ENCODE measurements at places on chromosomes 12 and 14.

DNA sequence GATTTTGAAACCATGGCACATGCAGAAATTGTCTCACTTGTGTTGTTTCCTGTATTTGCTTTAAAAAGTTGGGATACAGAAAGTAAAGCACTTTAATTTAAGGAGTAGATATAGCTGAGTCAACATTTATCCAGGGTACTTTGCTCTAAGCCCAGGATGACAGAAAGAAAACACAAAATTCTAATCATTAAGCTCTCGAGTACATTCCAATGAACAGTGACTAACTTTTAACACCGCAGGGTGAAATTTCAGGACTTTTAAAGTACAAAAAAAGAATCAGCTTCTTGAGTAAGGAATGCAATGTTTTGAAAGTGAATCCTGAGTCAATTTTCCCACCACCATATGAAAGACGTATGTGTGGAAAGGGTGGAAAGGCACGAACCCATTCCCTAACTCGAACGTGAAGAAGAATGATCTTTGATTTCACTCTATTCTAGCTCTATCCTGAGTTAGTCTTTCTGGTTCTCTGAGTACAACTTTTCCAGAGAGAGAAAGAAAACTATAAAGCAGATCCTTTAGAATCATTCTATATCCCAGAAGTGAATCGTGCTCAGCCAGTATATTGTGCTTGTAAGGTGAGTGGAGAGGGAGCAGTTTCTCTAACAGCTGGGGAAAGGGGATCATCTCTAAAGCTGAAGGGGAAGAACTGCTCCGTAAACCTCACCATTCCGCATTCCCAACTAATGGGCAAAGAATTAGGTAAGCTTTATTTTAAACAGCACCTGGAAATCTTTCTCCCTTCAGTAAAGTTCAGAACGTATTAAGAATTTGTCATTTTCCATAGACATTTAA lies 779.0 kb upstream of the FLRT2 start:
- DNase-seq: no peak

DNA sequence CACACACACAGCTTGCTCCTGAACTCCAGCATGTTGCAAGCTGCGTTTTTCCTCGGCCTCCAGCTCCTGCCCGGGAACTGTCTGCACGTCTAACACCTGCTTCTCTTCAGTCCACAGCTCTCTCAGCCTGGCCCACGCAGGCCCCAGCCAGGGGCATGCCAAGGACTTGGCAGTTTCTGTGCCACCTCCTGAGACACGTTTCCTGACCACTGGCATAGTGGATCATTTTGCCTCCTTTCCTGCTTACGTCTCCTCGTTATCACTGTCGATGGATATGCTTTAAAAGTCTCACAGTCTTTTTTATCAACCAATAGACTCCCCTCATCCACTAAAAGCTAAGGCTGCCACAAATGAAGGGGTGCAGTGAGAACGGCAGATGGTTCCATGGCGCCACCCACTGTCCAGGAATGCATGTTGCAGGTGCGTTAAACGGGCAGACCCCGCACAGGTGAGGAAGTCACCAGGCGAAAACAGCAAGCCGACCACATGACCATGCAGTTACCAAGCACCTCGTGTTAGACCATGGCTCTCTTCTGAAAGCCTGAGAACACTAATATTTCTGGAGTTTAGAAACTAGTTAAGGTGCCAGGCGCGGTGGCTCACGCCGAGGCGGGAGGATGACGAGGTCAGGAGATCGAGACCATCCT lies 14.7 kb upstream of the TEAD4 start:
- peak; percentile 16 for DNase-seq

DNA sequence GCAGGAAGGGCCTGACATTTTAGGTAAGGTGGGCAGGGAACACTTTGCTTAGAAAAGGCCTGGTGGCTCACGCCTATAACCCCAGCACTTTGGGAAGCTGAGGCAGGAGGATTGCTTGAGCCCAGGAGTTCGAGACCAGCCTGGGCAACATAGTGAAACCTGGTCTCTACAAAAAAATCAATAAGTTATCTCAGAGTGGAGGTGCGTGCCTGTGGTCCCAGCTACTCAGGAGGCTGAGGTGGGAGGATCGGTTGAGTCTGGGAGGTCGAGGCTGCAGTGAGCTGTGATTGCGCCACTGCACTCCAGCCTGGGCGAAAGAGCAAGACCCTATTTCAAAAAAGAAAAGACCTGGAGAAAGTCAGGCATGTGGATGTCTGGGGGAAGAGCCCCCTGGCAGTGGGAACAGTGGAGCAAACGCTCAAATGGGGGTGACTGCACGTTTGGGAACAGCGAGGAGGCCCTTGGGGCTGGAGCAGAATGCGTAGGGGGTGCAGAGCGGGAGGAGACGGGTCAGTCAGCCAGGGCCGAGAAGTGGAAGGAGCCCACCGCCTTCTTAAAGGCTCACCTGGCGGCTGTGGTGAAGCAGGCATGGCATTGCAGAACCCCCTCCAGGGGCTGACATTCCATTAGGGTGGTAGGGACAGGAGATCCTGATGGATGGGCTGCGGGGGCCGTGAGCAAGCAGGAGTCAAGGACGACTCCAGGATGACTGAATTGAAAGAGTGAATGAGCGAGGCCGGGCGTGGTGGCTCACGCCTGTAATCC lies 6.2 kb upstream of the KIF26A start:
- DNase-seq: no peak

DNA sequence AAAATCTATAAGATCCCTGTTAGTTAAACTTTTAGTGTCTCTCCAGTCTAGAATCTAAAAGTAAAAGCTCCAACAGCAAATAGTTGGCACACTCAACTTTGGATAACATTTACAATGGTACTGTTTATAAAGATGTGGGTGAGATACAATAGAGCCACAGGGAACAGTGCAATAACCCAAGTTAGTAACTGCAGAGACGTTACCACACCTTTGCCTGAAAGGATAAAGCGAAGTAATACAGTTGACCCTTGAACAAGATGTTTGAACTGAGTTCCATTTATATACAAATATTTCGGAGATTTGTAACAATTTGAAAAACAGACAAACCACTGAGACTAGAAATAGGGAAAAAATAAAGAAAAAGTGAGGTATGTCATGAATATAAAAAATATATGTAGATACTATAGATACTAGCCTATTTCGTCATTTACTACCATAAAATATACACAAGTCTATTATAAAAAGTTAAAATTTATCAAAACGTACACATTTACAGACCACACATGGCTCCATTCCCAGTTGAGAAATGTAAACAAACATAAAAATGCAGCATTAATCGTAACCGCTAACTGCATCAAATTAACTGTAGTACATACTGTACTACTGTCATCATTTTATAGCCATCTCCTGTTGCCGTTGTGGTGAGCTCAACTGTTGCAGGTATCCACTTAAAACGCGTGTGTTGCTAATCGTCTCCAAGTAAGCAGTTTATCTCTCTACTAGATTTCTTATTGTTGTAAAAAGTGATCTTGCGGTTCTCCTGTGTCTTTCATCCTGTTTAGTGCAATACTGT lies 56.5 kb upstream of the HIF1A start:
- DNase-seq: no peak

- no peak for DNase-seq
These were observed 113.0 kb downstream of the RMST start for GRCh38 chr12:97575403-97576193.

DNA sequence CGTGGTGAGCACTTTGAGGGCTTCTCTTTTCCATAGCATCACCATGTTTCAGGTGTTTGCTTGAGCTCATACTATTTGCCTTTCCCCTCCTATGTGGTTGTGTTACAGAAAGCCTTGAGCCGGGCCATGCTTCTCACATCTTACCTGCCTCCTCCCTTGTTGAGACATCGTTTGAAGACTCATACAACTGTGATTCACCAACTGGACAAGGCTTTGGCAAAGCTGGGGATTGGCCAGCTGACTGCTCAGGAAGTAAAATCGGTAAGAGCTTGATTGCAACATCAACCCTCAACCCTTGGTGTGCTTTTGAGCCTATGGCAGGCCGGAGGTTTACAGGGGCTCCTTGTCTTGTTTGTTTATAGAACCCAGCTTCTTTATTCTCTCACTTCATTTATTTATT lies 8.1 kb downstream of the LETMD1 start:
- DNase-seq: peak; percentile 33

GRCh38 chr12:61739925-61740324 lies 520.3 kb upstream of the USP15 start:
- DNase-seq: no peak

GRCh38 chr12:65585648-65586602 lies 238.4 kb upstream of the HMGA2 start:
- DNase-seq: no peak

DNA sequence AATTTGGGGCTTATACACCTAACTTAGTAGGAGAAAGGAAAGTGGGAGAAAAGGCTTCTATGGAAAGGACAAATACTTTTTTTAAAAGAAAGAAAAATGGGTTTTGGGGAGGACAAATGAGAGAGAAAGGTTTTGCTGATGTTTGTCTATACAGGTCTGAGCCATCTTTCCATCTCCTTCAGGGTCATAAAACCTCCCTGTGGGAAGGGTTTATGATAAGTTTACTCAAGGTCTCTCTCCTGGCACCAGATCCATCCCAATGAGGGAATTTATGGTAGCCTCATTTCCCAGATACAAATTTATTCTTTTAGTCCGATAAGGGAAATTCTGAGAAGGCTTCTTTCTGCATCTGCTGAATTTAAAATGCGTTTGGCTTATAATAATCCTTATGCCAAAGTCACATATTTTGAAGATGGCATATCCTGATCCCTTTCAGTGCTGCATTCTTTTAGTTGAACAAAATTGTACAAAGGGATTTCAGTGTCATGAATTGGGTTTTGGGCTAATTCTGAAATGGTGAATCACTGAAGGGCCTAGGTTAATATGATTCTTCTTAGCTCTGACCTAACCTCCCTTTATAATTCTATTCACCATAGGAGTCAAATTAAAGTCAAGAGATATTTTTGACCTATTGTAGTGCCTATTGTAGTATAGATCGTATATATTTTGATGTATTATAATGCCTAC lies 173.5 kb upstream of the DYRK2 start:
- no peak for DNase-seq

- no peak for DNase-seq
These were observed 407.6 kb downstream of the LRFN5 start for GRCh38 chr14:42014301-42014700.

DNA sequence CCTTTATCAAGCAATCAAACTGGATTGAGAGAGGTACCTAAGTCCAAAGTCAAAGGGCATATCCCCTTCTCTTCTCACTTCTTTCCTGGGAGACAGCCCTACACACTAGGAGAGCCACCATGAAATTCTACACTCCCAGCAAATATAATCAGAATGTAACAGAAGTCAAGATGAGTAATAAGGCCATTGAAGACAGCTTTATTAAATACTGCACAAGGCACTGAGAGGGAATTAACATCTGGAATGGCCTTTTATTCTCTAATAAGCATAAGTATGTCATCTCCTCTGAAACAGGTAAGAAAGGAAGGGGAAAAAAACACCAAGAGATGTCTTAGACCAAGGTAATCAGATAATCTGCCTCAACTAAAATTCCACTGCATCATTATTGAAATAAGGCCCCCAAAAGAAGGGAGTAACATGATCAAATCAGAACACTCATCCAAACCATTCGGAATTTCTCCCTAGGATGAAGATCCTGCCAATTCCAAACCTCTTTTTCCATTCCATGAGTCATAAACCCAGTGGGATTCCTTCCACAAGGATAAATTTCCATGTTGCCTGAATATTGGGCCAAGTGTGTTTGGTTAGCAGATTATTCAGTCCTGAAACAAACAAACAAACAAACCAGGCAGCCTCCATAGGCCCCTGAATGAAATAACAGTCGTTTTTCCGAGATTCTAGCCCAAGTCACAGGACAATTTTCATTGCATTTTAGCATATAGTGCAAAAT lies 19.9 kb downstream of the SLC35F4 start:
- DNase-seq: no peak

GRCh38 chr12:31035967-31036665 lies 37.5 kb upstream of the DDX11 start:
- no peak for DNase-seq

GRCh38 chr14:103923863-103924262 lies 4.4 kb upstream of the TDRD9 start:
- DNase-seq: no peak

DNA sequence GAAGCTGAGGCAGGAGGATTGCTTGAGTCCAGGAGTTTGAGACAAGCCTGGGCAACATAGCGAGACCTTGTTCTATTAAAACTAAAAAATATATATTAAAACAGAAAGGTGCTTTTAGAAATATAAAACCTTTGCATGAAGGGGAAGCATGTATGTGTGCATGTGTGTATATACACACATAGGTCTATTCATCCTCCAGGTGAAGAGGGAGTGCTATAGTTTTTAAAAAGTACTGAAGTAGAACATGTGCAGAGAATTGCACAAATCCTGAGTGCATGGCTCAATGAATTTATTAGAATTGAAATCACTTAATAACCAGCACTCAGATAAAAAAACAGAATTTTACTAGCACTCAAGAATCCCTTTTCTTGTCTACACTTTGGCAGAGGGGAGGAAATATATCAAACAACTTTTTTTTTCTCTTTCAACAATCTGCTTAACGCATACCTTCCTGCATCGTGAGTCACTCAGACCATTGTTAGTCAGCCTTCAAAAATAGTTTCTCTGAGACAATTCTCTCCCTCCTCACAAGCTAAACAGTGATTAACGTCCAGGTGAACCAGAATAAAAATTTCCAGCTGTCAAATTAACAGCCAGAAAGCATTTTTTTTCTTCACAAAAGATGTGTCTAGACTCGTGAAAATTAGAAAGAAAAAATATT lies 17.7 kb upstream of the NEDD1 start:
- no peak for DNase-seq

- DNase-seq: no peak
These were observed 82.9 kb upstream of the VASH1 start for GRCh38 chr14:76678244-76678800.

DNA sequence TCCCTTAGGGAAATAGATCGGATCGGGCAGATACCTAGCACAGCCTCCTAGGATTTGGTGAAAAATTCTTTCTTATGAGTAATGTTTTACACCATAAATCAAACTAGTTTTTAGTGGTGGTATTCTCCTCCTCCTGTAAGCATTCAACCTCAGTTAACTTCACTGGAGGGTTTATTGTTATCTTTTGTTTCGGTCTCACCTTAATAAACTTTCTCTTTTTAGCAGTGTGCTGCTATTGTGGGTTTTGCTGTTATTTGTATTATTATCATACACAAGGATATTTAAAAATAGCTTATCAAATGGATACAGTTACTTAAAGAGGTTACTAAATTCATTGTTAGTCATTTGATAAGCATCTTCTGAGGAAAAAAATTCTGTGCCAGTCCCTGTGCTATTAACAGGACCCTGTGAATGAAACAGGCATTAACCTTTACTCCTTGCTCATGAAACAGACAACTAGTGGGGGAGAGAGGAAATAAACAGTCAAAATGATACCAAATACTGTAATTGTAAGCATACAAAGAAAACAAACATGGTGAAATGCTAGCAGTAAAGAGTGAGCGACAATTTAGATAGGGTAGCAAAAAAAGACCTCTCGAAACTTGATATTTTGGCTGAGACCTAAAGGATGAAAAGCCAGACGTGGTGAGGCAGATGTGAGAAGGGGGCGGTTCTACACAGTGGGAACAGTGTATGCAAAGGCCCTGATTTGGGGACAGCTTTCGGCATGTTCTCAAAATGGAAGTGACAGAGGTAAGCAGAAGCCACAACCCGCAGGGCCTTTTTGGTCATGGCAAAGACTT lies 178.7 kb upstream of the SOX5 start:
- DNase-seq: no peak

GRCh38 chr12:88437226-88437625 lies 143.0 kb downstream of the KITLG start:
- DNase-seq: no peak

GRCh38 chr14:95458459-95458858 lies 58.0 kb downstream of the SYNE3 start:
- DNase-seq: no peak

GRCh38 chr12:117042171-117042842 lies 56.9 kb downstream of the TESC start:
- DNase-seq: peak; percentile 21

GRCh38 chr12:23139026-23139425 lies 514.1 kb downstream of the ETNK1 start:
- no peak for DNase-seq
